ENCODE measurements at places on chromosomes 16 and 17.

DNA sequence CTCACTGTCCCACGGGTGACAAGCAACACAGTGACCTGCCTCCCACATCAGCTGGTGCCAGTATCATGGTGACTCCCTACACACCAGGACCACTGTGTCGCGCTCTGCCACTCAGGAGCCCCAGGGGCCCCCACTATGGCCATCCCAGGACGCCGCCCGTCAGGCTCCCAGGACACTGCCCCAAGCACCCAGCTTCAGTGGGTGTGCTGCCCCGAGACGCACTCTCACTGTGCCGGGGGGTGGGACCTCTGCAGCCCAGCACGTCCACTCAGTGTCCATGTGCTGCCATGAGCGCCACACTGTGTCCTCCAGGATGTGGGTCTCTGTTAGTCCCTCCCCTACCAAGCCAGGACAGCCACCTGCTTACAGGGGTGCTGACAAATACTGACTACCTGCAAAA, 120.5 kb downstream of the ZNF778 start:
- no peak for DNase-seq

- peak; percentile 86 for DNase-seq
These were observed 16.1 kb upstream of the TNFRSF13B start for GRCh38 chr17:16987830-16988601.

DNA sequence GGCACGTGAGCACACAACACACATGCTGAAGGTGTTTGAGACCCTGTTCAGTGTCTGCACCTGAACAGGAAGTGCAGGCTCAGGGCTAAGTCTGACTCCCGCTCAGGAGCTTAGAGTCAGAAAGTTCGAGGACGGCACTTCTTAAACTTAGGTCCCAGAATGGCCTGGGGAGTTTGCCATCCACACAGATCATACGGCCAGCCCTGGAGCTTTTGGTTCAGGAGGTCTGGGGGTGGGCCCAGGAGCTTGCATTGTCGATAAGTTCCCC, 4.0 kb upstream of the CAMKK1 start:
- DNase-seq, result no peak

DNA sequence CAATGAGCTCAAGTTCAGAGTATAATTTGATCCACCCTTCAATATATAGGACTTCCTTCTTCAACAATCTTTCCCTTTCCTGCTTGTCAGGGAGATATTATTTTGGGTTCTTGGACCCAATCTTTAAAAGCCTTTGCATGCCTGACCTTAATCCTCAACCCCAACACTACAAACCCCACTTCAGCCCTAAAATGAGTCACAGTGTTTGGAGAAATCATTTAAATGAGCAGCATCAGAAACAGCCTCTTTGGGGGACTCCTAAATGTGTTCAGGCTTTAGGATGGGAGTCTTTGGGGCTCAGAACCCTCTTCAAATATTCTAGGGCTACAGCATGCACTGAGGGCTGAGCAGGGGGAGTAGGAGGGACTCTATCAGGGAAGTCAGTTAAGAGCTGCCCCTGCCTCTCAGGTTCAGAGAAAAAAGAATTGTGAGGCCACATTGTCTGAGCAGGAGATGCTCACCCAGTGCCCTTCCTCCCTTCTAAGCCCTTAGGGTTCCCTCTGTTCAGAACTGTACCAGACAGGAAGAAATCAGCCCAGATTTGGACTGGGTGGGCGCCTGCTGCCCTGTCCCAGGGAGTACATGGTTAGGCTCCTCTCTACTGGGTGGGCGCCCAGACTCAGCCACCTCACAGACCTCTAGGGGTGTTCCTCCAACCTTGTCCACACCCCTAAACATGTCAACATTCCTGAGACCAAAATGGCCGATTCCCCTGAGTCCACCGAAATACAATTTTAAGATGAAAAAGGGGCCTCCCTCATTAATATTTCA, 5.0 kb downstream of the NEUROD2 start:
- no peak for DNase-seq

DNA sequence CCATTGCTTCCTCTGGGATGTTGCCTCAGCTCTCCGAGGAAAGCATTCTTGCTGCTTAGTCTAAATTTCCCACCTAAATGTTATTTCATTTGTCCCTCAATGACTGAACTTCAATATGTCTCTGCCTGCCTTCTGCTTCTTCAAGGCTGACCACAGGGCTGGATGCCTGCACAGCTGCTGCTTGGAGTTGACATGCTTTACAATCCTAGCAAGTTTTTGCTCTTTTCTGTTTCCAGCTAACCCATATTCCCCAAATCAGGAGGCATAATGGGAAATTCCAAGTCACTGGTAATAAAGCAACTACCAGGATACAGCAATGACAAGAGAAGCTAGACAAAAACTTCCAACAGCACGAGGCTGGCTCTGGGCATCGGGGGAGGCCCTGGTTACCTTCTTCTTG, 48.9 kb downstream of the GTF3C1 start:
- no peak for DNase-seq

GRCh38 chr16:75379339-75379738, 54.0 kb downstream of the CFDP1 start:
- DNase-seq, result no peak

Measured in AG08396 (cell line).